ENCODE measurements at places on chromosomes 1 and 21.

DNA sequence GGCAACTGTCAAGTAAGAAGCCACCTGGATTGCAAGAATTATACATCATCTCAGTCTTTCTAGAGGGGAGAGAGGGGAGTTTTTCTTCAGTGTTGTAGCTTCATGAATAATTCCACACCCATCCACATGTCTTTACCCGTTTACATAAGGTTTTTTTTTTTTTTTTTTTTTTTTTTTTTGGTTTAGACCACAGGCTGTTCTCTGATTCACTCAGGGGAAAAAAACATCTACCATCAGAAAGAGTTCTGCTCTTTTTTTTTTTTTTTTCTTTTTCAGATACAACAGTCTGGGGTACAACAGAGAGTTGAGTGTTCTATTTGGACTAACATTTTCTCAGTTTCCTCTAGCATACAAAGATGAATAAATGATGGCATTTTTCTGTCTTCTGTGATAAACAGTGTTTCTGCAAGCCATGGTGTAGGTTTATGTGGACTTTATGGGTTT is 4.9 kb upstream of the KIF14 start:
- peak; percentile 42 for DNase-seq

DNA sequence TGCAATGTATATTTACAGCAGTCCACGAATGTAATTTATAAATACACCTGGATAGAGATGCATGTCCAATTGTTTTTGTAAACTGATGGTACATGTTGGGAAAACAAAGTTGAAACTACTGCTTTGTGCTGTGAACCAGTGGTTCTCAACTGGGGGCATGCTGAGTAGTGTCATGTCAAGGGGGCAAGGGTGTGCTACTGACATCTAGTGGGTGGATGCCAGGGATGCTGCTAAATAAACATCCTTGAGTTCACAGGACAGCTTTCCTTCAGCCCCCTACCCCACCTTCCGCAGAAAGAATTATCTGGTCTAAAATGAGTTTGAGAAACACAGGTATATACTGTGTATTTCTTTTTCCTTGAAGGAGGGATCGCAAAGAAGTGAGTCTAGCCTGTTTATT is 95.9 kb downstream of the RASAL2 start:
- peak; percentile 30 for DNase-seq

GRCh38 chr21:25094695-25095094 is 512.6 kb downstream of the MRPL39 start:
- no peak for DNase-seq

DNA sequence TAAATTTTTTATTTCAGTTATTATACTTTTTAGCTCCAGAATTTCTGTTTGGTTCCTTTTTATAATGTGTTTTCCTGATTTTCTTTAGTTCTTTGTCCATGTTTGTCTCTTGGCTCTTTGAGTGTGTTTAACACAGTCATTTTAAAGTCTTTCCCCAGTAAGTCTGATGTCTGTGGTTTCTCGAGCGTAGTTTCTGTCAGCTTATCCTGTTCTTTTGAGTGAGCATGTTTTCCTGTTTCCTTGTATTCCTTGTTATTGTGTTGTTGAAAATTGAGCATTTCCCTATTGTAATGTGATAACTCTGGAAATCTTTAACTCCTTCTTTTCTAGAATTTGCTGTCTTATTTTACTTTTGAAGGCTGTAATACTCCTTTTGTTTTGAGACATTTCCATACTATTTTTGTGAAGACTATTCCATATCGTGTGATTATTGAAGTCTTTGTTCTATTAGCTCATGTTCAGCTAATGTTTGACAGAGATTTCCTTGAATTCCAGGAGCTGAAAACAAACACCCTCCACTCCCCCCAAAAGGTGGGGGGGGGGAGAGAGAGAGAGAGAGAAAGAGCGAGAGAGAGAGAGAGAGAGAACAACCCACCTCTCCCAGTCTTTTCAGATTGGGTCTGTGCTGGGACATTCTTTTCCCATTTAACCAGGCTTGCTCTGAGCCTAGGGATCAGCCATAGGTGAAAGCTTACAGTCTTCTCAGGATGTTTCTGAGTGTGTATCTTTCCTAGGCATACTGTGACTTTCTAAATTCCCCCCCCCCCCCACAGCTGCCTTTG is 38.3 kb downstream of the SDCCAG8 start:
- no peak for DNase-seq

DNA sequence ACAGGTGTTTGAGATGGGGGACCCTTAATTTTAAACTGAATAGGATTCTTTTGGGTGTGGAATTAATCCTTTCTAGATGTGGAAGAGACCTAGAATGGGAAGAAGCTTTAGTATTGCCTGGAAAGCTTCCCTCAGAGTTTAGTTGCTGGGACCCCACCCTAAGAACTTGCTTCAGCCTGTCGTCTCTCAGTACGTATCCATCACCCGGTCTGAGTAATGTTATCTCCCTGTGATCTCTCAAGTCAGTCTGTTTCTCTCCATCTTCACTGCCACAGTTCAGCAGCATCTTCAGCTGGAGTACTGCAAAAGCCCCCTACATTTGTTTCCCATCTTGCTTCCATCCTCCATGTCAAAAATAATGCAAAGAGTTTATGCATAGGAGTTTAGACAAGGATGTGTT is 28.9 kb downstream of the CNST start:
- DNase-seq: no peak

GRCh38 chr1:76620371-76620770 is 246.9 kb upstream of the ST6GALNAC5 start:
- DNase-seq: no peak

DNA sequence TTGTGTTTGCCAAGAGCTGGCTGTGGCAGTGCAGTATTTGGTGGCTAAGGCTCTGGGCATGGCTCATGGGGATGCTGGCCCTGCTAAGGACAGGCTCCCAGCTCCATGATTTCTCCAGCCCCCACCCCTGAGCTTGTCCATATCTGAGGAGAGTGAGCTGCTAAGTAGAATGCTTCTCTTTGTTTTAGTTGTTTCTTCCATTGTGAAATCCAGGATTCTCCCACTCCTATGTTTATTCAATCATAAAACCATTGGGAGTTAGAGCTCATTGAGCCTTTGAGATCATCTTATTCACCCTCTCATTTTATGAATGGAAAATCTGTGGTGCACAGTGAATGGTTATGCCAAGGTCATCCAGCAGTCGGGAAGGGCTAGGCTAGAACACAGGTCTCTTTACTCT is 188.8 kb downstream of the TNR start:
- no peak for DNase-seq

GRCh38 chr1:3236955-3237354 is 168.0 kb downstream of the PRDM16 start:
- DNase-seq: no peak

GRCh38 chr21:35965699-35966098 is 94.6 kb downstream of the SETD4 start:
- no peak for DNase-seq

GRCh38 chr1:163361123-163361934 is 39.6 kb downstream of the NUF2 start:
- peak; percentile 2 for DNase-seq
